NK-92 treated with Interleukin-12 subunit alpha and Interleukin-12 subunit beta, amount 100 ng/mL, for 24 hours (cell line): ENCODE measurements at places on chromosomes 1 and 21.

- no peak for DNase-seq
Observed at GRCh38 chr21:46597896-46598343, 7.0 kb downstream of the S100B start.

DNA sequence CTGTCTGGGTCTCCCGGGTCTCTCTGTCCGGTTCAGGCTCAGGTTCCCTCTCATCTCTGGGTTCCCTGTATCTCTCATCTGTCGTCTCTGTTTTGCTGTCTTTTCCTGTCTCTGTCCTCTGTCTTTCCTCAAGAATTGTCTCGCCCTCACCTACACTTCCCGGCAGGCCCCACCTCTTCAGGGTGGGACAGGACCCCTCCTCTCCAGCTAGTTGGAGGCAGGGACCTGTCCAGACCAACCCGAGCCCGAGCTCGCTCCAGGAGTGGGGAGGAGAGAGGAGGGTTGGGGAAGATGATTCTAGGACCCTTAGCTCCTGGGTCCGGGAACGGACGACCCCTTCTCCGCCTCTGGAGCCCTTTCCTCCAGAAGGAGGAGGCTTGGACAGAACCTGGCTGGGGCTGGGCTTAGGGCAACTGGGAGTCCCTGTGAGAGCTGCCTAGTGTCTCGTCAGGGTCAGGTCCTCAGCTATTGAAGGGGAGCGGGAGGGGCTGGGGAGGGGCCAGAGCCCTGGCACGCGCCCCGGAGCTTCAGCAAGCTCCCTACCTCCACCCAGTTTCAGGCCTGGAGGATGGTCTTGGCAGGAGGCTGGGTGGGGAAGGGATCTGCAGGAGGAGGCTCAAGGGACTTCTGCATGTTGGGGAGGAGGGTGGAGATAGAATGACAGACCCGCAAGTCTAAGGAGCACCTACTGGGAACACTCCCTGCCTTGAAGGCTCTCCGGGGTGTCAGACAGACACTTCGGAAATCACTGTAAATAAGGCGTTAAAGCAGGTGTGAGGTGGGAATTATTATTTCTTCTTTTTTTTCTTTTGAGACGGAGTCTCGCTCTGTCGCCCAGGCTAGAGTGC lies 26.3 kb upstream of the EPB41 start:
- DNase-seq: no peak

GRCh38 chr1:208531003-208531750 lies 287.0 kb upstream of the PLXNA2 start:
- no peak for DNase-seq

DNA sequence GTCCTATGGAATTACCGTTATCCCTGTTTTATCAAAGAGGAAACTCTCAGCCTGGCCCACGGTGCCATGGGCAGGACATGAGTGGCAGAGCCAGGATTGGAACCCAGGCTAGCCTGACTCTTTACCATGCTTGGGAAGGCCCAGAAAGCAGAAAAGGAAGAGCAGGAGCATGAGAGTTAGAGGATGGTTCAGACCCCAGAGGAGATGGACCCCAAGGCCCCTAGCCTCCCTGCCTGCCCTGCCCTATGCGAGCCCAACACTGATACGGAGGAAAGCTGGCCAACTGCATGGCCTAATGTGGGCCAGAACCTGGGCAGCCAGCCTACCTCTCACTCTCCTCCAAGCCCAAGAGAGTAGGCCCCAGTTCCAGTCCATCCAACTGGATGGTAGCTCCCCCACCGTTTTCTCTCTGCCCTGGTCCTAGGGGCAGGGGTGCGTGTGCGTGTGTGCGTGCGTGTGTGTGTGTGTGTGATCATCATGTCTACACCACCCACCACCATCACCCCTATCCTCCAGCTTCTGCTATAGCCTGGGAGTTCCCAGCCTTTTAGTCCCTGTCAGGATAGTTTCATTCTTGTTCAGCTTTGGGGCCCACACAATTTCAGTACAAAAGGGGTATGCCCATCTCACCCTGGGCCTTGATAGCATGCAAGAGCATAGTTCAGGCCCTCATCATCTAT lies 15.4 kb upstream of the MEX3A start:
- no peak for DNase-seq

DNA sequence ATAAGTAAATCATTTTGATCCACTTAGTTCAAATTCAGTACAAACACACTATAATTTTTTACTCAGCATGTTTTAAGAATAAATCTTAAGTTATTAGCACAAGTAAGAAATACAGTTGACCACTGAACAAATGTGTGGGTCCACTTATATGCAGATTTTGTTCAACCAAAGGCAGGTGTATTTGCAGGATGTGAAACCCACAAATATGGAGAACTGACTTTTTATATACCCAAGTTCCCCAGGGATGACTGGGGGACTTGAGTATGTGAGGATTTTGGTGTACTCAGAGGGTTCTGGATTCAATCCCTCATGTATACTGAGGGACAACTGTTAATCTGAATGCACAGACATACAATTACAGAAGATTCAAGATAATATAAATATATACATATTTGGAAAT lies 25.7 kb upstream of the ERICH3 start:
- DNase-seq: no peak

- DNase-seq: no peak
Observed at GRCh38 chr21:15557925-15558324, 171.9 kb upstream of the USP25 start.

DNA sequence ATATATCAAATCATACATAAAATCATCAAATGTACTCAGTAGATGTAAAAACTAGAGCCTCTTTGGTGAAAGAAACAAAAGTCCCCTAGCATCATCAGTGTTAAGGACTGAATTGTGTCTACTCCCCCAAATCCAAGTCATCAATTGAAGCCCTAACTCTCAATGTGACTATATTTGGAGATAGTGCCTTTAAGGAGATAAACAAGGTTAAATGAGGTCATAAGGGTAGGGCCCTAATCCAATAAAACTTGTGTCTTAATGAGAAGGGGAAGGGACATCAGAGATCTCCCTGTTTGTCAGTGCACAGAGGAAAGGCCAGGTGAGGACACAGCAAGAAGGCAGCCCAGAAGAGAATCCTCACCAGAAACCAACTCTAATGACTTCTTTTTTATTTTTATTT lies 33.5 kb downstream of the USP24 start:
- DNase-seq: no peak

DNA sequence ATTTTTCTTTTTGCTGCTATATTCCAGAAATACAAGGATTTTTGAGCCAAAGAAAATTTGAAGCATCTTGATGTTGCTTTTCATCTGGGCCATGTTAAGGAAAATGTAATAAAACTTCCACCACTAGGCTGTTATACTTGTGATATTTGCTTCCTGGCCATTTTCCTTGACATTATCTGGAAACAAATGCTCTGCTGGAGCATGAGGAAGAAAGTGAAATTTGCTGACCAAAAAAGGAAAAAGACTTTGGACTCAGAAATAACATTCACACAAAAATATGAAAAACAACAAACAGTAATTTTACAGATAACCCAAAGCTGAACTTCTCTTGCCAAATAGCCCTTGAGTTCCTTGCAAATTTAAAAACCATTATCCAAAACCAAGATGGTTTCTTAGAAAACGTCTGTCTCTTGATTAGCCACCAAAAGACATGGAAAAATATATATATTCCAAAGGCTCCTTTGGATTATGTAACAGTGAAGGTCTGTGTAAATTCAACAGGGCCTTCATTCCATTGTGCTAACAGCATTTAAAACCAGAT lies 344.5 kb downstream of the LMX1A start:
- DNase-seq: no peak

- DNase-seq: no peak
Observed at GRCh38 chr1:35454616-35455015, 102.6 kb downstream of the KIAA0319L start.

DNA sequence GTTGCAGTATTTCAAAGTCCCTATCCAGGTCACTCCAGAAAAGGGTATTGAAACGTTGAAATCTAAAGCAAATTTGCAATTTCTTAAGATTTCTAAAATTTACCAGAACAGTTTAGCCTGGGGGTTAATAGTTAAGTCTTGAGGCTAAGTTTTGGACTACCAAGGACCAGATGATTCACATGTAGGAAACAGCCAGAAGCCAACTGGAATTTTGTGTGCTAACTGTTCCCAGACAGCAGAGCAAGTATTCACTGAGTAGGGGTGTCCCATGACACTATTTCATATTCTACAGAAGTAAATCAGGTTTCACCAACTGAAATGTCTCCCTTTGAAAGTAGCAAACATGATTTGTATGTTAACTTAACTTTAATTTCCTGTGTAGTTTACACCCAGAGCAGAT lies 11.5 kb upstream of the C1orf105 start:
- DNase-seq: no peak

DNA sequence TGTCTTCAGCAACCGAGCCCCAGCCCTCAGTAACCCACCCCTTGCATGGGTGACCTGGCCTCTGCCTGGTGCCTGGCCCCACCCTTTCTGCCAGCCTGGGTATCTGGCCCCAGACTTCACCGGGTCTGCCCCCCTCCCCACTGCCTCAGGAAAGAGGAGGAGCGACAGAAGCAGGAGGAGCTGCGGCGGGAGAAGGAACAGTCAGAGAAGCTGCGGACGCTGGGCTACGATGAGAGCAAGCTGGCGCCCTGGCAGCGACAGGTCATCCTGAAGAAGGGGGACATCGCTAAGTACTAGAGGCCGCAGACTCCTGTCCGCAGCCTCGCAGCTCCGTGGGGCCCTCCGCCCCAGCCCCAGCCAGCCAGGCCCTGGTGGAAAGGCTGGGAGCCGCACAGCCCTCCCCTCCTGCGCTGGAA lies 6.1 kb downstream of the TNFRSF25 start:
- DNase-seq: no peak

GRCh38 chr1:113353580-113353979 lies 36.7 kb upstream of the MAGI3 start:
- no peak for DNase-seq

- DNase-seq: no peak
Observed at GRCh38 chr1:181129771-181130606, 41.5 kb downstream of the IER5 start.

DNA sequence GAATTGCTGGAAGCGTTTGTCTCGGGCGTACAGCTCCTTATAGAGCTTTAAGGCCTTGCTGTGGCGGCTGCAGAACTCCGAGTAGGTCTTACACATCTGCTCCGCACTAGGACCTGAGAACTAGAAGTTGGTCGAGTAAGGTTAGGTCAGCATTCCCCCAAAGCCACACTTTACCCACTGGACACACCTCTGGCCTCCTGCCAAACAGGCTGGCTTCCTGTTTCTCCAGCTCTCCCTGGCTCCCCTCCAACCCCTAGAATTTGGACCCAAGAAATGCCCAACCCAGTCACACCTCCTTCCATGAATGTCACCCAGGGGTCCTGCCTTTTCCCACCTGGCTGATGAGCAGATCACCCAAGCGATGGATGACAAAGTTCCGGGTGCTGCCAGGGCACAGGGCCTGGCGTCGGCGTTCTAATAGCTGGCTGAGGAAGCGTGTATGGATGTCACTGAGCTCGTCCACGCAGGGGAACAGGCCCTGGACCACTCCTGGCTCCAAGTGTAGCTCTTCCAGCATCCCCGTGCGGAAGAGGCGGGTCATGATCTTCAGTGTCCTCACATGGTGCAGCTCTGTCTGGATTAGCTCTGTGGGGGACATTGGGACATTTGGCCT lies 15.6 kb downstream of the ARHGEF2 start:
- DNase-seq: no peak

- DNase-seq: no peak
Observed at GRCh38 chr21:36454093-36454531, 25.8 kb downstream of the CLDN14 start.

DNA sequence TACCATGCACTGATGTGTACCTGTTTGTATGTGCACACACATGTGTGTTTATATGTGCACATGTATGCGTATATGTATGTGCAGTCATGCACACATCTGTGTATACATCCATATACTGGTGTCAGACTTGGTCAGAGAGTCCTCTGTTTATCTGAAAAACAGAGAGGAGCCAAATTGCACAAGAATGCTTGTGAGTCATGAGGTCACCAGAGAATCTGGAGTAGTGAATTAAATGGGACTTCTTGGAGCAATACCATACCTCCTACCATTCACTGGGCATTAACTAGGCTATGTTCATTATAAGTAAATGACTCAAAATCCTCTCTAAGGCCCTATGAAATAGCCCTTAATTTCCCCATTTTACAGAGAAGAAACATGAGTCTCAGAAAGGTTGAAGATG lies 272.1 kb upstream of the C1orf87 start:
- DNase-seq: no peak

- DNase-seq: peak; percentile 42
Observed at GRCh38 chr1:116538544-116538943, 32.3 kb downstream of the CD58 start.

DNA sequence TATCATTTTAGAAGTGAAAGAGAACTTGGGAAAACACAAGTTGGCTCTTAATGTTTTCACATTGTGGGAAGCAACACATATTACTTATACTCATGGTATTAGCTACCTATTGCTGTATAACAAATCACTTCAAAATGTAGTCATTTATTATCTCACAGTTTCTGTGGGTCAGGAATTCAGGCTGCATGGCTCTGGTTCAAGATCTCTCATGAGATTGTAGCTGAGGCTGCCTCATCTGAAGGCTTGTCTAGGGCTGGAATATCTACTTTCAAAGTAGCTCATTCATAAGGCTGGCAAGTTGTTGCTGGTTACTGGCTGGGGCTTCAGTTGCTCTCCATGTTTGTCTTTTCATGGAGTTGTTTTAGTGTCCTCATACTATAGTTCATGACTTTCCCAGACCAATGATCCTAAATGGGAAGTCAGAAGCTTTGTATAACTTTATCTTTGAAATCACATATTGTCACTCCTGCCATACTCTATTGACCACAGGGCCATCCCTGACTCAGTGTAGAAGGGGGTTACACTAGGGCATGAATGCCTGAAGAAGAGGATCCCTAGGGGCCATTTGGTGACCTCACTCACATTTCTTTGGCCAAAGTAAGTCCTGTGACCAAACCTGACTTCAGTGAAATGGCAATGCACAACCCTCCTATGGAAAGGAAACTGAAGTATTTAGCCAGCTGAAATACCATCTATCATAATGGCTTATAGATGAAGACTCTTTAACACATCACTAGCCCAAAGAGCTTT lies 37.9 kb upstream of the POU2F1 start:
- DNase-seq: no peak

- no peak for DNase-seq
Observed at GRCh38 chr1:2240270-2241156, 12.4 kb downstream of the SKI start.

- no peak for DNase-seq
Observed at GRCh38 chr1:24175033-24175755, 11.9 kb downstream of the IFNLR1 start.

DNA sequence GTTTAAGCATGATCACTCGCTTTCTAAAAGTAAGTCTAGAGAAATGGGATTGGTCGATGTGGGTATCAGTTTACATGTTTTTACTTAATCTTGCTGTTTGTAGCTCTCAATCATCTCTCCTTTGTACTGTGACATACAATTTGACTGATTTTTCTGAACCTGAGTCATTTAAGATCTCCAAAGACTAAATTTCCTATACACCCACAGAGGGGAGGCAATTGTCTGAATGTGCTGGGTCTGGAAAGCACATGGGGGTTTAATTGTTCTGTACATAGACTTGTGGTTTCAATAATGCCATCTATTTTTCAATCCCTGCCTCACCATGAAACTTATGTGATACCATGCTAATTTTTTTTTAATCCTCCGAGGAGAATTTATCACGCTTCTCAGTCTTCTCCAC lies 65.8 kb downstream of the USP25 start:
- no peak for DNase-seq

- no peak for DNase-seq
Observed at GRCh38 chr1:38932571-38932970, 9.1 kb downstream of the RHBDL2 start.
